Stimulated activated CD8-positive, alpha-beta memory T cell treated with anti-CD3 and anti-CD28 coated beads, Interleukin-7, amount 100 ng/mL, for 4 hours (primary cell): ENCODE measurements at places on chromosomes 4 and X.

DNA sequence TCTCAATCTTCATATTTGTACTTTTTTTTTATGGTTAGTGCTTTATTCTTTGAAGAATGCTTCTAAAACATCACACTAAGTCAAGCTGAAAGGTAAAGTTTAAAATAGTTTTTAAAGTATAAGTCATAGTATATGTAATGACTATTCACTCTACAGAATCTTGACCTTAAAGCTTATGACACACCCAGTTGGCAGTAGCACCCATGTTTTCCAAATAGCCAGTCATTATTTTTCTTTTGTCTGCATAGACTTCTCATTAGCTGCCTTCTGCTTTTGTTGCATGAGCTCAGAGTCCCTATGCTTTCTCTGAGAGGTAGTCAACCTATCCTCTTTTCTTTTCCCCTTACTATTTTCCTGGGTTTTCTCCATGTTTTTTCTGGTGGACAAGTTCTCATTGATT, 231.5 kb downstream of the PCDH18 start:
- no peak for DNase-seq

- no peak for DNase-seq
Measured at GRCh38 chr4:127210893-127211649, 421.7 kb upstream of the INTU start.

- DNase-seq = no peak
Measured at GRCh38 chr4:143626134-143626911, 74.2 kb downstream of the FREM3 start.

DNA sequence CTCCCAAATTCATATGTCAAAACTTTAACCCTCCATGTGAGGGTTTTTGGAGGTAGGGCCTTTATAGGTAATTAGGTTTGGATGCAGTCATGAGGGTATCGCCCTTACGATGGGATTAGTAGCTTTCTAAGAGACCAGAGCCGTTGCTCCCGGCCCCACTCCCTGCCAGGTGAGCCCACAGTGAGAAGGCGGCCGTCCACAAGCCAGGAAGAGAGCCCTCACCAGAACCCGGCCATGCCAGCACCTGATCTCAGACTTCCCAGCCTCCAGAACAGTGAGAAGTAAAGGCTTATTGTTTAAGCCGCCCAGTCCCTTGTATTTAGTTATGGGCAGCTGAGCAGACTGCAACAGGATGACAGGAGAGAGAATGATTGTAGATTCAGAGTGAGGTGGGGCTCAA, 40.8 kb downstream of the DCTD start:
- no peak for DNase-seq

DNA sequence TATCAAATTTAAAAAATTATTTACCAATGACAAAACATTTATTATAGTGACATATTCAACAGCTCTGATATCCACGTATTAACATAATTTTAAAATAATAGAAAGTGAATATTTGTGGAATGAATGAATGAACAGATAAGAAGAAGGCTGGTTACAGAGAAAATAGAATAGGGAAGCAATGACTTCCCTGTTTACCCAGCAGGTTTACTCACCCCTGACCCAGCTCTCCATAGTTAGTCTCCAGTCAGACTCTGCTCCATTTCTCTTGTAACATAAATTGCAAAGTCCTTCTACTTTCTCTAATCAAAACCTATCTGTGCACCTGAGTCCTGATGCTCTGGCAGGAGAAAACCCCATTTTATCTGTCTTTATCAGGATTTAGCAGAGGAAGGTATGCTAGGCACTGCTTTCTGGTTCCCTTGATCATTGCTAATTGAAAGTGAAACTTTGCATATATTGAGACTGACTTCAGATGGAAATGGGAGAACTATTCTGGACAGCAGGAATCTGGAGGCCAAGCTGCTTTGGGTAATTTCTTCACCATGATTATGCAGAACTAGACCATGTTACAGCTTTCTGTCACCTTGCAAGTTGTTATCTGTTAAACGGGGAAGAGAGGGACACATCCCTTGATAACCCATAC, 363.0 kb downstream of the FAT4 start:
- no peak for DNase-seq

DNA sequence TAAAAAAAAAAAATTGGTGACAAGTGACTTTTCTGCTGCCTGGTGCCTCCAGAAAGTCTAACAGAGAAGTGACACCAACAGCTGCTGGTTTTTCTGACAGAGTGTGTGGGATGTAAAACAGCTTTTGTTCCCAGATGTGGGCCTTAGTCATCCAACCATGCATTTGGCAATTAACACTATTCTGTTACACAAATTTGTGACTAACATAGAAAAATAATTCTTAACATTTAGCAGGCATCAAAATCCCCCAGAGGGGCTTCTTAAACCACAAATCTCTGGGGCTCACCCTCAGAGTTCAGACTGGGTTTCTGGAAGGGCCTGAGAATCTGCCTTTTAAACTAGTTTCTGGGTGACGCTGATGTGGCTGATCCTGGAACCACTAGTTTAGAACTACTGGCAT, 100.5 kb upstream of the PCDH7 start:
- no peak for DNase-seq

- no peak for DNase-seq
Measured at GRCh38 chr4:8230891-8231290, 31.8 kb downstream of the SH3TC1 start.

GRCh38 chrX:100411802-100412715, 2.0 kb upstream of the PCDH19 start:
- no peak for DNase-seq

GRCh38 chr4:165288639-165289422, 38.6 kb upstream of the MSMO1 start:
- no peak for DNase-seq

DNA sequence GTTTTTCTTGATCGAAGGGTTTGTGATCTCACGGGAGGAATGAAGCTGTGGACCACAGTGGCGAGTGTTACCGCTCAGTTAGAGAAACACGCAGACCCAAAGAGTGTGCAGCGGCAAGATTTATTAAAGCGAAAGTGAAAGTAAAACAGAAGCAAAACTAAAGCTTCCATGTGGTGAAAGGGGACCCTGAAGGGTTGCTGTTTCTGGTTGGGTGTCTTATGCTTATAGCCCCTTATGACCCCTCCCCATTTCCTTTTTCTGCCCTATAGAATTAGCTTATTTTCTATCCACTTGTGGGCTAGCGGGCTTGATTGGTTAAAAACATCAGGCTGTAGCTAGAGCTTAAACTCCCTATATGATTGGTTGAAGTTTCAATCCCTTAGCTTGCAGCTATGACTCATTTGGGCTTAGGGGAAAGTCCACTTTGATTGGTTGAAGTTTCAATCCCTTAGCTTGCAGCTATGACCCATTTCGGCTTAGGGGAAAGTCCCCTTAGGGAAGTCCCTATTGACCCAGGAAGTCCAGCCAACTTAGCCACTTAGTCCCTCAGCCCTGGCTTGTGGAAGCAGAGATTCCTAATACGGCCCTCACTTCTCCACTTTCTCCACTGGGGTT, 171.2 kb upstream of the NWD2 start:
- DNase-seq = no peak

DNA sequence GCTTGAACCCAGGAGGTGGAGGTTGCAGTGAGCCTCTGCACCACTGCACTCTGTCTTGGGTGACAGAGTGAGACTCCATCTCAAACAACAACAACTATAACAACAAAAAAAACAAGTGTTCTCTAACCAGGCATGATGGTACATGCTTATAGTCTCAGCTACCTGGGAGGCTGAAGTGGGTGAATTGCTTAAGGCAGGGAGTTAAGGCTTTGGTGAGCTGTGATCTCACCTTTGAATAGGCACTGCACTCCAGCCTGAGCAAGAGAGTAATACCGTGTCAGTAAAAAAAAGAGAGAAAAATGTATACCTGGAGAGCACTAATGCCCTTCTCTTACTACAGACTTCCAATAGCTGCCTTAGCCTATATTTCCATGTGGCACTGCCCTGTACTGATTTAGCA, 18.9 kb upstream of the USP9X start:
- DNase-seq = no peak

DNA sequence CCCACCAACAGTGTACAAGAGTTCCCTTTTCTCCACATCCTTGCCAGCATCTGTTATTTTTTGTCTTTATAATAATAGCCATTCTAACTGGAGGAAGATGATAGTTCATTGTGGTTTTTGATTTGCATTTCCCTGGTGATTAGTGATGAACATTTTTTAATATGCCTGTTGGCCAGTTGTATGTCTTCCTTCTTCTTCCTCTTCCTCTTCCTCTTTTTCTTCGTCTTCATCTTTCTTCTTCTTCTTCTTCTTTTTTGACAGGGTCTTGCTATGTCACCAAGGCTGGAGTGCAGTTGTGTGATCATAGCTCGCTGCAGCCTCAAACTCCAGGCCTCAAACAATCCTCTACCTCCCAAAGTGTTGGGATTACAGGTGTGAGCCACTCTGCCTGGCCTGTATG, 87.4 kb downstream of the CCDC160 start:
- no peak for DNase-seq

DNA sequence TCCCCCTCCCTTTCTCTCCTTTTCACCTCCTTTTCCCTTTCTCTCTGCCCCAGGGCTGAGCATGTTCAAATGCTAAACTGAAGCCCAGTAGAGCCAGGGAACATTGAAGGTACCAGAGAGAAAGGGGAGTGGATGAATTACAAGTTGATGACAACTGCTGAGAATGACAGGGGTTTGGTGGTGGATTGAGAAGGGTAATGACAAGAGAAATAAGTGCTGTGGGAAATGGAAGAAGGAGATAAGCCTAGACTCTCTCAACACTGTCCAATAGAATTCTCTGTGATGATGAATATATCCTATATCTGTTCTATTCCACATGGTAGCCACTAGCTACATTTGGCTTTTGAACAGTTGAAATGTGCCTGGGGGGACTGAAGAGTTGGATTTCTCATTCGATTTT, 154.5 kb downstream of the TMEM164 start:
- no peak for DNase-seq

DNA sequence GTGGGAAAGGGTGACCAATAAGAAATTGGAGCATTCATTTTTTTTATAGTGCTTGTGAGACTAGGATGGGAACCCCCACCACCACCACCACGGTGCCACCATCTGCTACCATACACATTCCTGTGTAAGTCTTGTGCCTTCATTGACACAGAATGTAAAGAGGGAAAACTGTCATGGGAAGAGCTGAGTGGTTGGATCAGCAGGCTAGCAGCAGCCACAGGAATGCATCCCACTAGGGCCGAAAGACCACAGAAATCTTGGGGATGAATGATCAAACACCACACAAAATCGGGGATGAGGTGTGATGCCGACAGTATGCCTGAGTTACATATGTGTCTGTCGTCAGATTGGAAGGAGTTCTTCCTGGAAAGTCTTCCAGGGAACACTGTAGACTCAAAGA, 69.2 kb downstream of the SRPX start:
- no peak for DNase-seq

DNA sequence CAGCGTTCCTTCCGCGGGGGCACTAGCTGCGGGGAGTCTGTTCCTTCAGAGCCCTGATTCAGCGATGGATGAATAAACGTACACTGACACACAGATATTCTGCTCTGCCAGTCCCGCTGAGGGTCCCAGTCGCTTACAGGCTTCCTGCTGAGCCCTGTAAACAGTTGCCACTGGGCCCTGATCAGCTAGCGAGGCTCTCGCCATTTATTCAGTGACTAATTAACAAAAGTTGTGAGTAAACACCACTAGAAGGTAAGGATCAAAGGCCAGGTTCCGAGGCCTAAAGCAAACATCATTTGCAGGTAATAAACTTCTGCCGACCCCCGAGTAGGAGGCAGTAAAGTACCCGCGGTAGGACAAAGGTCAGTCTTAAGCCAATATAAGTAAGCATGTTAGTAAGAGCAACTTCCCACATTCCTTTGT, 442.6 kb upstream of the GALNT7 start:
- no peak for DNase-seq

GRCh38 chr4:27206009-27206408, 345.4 kb downstream of the STIM2 start:
- DNase-seq = no peak

DNA sequence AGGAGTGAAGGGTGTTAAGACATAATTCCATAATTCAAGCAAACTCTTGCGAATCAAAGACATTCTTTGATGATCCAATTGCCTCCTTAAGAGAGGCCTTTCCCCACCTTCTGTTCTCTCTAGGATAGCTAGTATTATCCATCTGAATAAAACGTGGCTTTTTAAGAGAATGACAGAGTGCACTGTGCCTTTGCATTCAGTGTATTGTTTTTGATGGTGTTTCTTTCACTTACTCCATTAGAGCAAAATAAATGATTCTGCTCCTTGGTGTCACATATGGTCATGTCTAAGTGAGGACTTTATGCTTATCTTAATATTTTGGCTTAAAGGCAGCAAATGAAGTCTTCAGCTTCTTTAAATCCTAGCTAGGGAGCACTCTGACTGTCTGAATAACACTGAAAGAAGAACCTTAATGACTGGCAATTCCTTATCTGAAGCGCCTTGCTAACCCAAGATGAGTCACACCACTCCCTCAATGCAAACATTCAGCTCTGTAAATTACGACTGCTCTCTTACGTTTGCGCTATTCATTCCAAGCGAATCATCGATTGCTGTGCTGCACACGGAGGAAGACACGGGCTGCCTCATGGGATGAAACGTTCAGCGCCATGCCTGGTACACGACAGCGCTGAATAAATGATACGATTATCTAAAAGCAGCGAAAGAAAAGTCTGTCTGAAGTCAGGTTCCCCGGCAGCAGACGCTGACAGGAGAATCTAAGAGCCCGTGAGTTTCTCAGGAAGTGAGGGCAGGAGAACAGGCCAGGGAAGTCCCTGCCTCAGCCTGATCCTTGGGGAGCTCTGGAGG, 35.1 kb upstream of the GEMIN8 start:
- no peak for DNase-seq

- no peak for DNase-seq
Measured at GRCh38 chr4:8278009-8278395, 8.4 kb downstream of the HTRA3 start.

- no peak for DNase-seq
Measured at GRCh38 chr4:139957986-139958738, 195.8 kb downstream of the MAML3 start.

- no peak for DNase-seq
Measured at GRCh38 chr4:22531311-22532019, 15.6 kb upstream of the ADGRA3 start.

- DNase-seq = no peak
Measured at GRCh38 chr4:122746485-122746965, 14.0 kb downstream of the BBS12 start.

DNA sequence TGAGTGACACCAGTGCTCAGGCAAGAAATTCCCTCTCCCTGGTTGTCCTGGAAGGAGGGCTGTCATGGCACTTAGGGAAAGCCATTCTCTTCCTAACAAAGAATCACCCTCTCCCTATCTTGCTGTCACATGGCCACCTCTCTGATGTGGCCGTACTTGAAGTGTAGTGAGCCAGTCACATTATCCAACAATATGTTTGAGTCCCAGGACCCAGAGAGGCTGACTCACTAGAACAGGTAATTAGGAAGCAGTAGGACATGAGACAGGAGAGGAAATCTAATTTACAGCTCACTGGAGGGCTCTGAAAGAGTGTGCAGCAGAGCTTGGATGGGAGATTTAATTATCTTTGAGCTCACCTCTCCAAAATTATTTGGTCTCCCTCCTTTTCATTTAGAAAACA, 299.1 kb downstream of the ARHGAP24 start:
- no peak for DNase-seq

DNA sequence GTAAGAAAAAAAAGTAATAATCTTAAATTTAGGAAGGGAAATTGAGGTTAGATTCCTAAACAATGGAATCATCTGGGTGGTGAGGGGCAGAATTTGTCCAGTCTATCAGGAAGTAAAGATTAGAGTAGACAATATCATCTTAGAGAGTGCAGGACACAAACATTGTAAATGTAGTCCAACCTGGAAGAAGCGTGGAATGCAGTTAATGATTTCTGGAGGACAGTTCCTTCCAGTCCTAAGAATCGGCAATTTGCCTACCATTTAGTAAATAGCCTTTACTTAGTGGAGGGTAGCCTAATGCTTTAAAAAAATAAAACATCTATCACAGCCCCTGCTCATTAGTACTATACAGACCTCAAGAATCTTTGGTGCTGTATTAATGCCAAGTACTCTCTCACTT, 147.5 kb upstream of the TTC29 start:
- DNase-seq = no peak
